ENCODE measurements at places on chromosomes 13 and 19.

DNA sequence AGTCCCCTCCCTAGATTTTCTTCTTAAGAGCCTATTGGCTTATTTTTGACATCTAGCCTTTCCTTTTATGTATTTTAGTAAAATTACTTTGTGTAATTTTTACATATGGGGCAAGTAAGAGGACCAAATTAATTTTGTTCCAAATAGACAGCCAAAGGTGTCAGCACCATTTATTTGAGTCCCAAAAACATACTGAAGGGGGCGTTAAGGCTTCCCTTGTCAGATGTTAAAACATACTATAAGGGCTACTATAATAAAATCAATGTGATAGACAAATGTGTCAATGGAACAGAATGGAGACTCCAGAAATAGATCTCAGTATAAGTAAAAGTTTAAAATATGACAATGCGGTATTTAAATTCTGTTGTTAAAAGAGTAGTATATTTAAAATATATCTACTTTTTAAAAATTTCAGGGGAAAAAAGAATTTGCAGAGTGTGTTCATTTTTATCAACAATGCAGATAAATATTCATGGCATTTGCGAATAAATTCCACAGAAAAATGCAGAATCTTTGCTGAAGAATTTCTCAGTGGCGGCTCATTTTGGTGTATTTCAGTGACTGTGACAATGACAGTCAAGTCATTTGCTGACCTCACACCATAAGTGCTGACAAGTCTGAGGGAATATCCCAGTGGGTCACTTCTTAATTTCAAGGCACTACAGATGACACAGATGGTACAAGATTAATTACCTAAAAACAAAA, 133.7 kb downstream of the MTUS2 start:
- DNase-seq: no peak

GRCh38 chr19:53545271-53546065, 7.5 kb downstream of the ZNF331 start:
- no peak for DNase-seq

DNA sequence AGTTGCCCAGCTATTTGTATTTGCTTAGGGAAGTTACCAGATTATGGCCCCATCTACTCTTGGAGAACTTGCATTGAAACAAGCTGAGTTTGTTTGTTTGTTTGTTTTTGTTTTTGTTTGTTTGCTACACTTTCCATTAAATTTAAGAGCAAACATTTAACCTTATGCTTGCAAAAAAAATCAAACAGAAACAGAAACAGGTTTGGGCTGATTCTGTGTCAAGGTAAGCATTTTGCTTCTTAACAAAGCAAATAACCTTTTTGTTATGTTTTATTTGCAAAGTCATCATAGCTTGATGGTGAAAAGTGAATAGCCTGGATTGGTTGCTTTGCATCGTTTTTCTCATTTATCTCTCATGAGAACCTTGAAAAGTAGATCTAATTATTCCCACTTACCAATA, 531.8 kb downstream of the EFNB2 start:
- DNase-seq: no peak

DNA sequence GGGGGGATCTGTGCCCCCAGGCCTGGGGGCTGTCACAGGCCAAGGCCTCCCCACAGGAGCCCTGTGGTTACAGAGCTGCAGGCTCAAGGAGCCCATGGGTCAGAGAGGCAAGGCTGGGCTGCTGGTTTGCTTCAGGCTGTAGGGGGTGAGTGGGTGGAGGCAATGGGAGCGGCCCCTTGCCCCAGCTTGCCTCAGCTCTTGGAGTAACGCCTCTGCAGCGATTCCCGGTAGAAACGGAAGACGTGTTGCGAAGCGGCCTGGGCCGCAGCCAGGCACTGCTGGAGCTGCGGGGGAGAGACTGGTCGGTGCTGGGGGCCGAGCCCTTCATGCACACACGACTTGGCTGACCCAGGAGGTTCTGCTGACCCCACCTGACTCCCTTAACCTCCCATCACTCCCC, 10.1 kb downstream of the TMEM91 start:
- DNase-seq: no peak

GRCh38 chr13:108328848-108329247, 59.3 kb downstream of the TNFSF13B start:
- no peak for DNase-seq

DNA sequence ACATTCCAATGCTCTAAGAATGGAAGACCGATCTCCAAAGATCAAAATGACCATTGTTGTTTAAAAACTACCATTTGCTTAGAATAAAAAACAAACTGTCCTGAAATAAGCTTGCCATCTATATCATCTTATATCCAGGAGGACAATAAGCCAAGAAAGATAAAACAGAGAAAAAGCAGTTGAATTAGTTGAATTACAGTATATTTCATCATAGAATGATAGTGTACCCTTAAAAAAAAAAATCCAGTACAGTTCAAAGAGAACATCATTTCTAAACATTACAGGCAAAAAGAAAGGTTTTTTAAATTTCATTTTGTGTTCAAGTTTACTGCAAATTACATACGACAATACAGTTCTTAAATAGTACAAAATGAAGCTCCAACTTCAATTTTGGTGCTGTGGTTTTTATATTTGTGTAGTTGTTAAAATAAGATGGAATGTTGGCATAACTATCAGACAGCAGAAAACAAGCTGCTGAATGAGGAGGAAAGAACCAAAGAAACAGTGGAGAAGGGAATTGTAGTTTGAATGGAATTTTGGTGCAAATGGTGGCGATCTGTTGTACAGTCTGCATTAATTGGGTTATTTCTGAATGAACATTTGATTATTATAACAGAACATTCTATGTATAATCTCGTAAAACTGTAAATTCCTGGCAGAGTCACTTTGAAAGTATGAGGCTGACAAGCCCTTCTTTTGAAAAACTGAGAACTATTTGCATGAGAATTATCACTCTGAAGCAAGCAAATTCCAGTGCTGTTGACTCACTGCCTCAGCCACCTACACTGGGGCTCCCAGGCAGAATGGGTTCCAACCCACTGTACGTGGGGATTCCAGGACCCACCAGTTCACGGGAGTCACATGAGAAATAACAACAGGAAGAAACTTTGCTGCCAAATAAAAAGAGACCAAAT, 37.7 kb downstream of the LHFPL6 start:
- peak; percentile 95 for DNase-seq

DNA sequence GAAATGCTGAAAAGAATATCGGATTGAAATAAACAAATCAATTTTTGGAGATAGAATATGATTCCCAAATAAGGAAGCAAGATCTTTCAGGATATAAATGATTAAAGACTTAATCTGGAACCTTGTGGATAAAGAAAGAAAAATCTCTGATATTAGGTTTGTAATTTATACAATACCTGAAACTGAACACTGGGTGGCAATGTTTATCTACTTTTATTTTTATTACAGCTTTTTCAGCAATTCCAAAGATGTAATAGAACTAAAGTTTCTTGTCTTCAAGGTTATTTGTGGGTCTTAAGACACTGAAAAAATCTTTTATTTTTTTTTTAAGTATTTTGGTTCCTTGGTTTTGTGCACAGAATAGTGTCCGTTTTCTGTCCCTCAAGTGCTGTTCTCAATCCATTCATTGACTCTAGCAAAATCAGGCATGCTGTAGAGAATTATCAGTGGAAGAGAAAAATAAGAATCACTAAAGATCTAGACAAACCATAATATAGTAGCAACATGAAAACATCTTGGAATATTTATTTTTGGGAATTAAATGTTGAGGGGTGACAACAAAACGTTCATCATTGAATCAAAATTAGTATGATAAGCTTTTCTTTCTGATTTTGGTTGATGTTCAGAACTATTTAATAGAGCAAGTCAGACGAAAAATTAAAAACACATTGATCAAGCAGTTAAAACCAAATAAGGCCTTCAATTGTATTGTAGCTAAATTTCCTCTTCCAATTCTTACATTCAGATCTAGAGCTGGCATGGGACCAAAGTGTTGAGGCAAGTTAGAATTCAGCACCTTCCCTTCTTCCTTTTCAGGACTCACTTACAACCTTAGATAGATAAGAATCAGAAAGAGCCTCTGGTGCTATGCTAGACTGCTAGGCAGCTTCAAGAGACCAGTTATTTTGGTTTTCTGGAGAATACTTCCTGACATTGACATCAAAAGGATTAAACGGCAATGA, 704.4 kb upstream of the PCDH20 start:
- DNase-seq: peak; percentile 10

DNA sequence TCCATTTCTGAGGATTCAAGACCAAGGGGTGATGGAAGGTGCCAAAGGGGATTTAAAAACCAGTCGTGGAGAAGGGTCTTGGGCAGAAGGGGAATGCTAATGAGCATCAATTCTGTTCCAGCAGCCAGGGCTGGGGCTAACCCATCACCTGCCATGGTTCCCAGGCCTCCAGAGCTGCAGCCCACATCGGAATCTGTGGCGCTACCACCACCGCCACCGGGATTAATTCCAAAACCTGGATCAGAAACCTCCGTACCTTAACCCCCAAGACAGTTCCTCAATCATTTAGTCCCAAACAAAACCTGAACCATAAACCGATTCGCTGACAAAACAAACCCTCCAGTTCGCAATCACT, 583 bp downstream of the ZNF615 start:
- no peak for DNase-seq

DNA sequence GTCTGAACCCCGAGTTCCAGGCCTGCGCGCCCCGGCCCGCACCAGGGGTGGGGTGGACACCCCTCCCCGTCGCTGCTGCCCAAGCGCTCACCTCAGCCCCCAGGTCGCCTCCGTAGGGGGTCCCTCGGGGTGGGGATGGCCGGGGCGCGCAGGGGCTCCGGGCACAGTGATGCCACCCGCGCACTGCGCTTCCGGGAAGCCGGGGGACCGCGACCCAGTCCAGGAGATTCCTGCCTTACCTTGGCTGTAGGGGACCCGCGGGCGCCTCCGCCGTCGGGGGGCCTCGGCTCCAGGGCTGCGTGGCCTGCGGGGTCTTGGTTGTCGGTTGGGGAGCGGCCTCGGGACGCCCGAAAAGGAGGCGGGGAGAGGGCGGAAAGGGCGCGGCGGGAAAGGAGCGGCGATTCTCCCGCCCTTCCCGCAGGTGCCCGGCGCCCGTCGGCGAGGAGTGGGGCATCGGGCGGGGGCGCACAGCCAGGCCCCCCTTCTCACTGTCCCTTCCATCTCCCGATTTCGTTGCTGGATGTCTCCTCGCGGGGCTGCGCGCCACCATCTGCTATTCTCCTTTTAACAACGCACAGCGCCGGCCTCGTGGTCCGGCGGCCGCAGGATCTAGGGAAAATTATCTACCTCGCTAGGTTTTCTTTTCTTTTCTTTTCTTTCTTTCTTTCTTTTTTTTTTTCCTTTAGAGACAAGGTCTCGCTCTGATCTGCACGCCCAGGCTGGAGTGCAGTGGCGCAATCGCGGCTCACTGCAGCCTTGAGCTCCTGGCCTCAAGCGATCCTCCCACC, at the start of gene KEAP1:
Gene KEAP1, minus strand, starts transcription at position 355 of the 788 bp plus-strand sequence. CDS start 3,323 bp downstream, outside the sequence.
- peak; percentile 16 for DNase-seq

DNA sequence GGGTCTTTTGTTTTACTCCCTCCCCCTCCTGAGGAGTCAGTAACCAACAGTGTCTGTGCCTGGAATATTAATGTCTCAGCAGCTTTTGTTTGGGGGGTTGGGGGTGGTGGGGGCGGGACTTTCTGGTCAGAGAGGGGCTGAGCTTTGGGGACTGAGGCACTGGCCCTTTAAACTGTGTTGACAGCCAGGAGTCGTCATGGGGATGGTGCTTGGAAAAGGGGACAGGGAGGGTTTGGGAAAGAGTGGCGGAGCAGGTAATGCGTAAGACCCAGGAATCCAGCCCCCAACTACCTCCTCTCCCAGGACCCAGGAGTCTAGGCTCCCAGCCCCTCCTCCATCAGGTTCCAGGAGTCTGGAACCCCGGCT, 5.2 kb downstream of the CADM4 start:
- peak; percentile 4 for DNase-seq

- DNase-seq: peak; percentile 82
Observed at GRCh38 chr19:41957838-41958366, 1.2 kb downstream of the RABAC1 start.

DNA sequence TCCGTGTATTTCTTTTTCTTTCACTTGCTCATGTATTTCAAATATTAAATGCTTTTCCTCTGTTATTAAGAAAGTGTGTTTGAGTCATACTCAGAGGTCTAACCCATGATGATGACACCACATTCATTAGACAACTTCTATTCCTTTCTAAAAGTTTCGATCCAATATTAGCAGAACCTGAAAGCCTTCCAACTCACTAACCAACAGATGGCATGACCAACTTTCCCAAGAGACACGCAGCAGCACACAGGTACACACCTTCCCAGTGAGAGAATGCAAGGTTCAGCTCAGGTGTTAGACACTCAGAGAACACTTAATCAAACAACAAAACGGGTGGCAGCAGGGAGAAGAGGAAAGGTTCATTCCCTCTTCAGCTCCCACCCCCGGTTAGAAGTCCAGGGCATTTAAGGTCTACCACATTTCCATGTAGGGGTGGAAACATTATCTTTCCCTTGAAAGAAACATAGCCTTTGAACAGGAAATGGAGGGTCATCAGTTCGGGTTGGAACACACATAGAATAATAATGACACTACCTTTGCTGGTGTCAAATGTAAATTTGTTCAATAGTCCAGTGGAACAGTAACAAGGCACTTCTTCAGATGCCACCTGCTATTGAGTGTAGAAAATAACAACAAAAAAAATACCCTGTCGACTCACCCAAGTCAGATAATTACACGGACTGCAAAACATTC, 404.2 kb downstream of the COG6 start:
- DNase-seq: no peak

GRCh38 chr19:32349051-32349450, 3.6 kb downstream of the ZNF507 start:
- DNase-seq: no peak

GRCh38 chr13:66794340-66795031, 435.6 kb downstream of the PCDH9 start:
- DNase-seq: no peak

DNA sequence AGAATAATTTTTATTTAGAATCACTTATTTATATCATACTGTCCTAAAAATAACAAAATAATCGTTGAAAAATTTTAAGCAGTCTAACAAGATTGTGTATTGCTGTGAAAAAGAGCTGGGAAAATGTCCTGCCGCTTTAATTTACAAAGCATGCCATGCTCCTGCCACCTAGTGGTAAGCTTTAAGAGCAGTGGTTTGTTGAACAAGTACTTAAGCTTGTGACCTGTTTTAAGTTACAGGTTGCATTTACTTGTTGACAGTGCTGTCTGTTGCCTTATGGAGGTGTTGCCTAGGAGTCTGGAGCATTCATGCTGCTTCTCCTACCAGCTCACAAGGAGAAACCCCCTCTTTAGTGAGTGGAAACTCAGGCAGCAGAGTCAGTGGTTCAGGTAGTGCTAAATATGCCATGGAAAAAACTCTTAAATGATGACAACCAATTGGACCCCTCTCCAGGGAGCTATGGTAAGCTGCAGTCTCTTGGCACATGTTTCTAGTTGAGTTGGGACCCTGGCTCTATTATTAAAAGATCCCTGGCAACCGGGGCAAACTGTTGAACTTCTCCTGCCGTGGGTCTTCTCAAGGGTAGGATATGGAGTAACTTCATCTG, 68.4 kb downstream of the SPATA13 start:
- DNase-seq: peak; percentile 56

DNA sequence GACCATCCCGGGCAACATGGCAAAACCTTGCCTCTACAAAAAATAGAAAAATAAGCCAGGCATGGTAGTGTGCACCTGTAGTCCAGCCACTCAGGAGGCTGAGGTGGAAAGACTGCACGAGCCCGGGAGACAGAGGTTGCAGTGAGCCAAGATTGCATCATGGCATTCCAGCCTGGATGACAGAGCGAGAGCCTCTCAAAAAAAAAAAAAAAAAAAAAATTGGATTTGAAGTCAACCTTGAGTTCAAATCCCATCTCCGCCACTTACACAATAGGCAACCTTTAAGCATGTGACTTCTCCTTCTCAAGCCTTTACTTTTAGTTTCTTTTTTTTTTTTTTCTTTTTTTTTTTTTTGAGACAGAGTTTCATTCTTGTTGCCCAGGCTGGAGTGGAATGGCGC, 12.0 kb downstream of the KASH5 start:
- peak; percentile 22 for DNase-seq

All from fibroblast of upper back skin (primary cell).